ENCODE measurements at places on chromosomes 16 and 17.

DNA sequence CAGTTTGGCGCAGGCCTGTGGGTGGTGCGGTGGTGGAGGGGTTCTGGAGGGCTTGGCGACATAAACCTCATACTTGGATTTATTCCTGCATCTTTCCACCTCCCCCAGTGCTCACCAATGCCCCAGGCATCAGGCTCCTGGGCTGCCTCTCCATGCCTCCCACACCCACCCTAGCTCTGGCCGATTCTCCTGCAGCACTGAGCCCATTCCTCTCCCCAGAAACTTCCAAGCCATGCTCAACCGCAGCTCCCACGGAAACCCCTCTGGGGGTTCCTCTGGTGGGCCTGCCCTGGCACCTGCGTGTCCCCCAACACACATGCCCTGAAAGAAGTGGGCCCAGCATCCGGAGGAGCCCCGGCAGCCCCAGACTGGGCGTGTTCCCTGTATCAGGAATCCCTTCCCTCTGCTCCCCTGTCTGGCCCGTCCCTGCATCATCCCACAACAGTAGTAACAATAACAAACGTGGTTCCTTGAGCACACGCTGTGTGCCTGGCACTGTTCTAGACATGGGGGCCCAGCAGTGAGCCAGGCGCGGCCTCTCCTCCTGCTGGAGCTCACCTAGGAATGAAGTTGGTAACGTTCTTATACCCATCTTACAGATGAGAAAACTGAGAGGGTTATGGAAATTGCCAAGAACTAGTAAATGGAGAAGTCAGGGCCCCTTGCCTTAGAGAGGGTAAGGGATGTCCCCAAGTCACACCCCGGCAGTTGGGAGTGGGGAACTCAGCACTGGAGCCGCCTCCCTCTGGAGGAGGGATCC is 2.3 kb downstream of the PRSS21 start:
- no peak for DNase-seq

DNA sequence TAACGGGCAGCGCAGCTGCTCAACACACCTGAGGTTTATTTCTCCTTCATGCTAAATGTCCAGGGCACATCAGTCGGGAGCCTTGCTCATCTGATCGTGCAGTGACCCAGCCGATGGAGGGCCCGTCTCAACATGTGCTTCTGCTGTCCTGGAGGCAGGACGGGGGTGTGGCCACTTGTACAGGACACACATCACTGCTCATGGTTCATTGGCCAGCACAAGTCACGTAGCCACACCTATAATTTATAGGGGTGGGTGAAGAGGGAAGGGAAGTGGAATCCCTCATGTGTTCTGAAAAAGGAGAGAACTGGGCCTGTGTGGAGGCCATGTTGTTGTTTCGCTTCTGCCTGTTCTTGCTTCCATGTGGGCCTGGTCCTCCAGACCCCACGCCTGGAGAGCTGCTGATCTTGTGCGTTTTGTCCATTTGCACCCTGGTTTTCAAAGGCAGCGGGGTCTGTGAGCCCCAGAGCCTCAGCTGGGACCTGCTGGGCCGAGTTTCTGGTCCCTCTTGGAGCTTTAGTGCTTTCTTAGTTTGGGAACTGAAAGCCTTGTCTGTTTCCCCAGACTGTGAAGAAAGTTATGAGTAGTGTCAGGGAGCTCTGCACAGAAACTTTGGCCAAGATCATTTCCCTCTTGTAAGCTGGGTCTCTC is 60.5 kb downstream of the CMIP start:
- DNase-seq: no peak

DNA sequence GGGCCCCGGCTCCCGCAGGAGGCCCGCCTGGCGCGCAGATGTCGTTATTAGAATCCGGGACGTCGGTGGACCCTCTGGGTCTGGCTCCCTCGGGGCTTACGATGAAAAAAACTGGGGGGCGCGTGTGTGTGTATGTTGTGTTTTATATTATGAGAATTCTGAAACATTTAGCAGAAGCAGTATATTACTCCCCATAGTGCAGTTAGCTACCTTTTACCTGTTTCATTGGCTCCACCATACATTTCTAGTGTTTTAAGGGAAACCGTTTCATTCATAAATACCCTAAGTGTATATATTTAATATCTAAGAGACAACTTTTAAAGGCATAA is 486 bp upstream of the DNAJA2 start:
- no peak for DNase-seq

DNA sequence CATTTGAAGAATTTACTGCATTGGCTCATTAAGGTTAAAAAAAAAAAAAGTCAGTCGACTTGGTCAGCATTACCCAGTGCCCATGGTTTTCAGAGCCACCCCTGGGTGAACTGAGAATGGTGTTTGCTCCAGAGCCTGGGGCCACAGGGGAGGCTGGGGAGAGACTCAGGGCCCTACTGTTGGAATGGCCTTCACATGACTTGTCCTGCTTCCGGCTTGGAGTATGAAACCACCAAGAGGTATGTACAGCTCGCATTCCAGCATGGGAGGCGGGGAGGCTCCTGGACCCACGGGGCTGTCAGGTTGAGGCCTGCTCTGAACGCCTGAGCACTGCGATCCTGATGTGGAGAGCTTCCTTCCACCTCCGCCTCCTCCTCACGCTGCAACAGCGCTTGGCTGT is 36.8 kb downstream of the MSI2 start:
- no peak for DNase-seq

- DNase-seq: no peak
These were observed 6.8 kb downstream of the PPP4C start for GRCh38 chr16:30082545-30083090.

- no peak for DNase-seq
These were observed 622 bp downstream of the TOM1L2 start for GRCh38 chr17:17971431-17972125.

GRCh38 chr16:2516391-2517240 is 2.9 kb downstream of the ATP6V0C start:
- DNase-seq: no peak

DNA sequence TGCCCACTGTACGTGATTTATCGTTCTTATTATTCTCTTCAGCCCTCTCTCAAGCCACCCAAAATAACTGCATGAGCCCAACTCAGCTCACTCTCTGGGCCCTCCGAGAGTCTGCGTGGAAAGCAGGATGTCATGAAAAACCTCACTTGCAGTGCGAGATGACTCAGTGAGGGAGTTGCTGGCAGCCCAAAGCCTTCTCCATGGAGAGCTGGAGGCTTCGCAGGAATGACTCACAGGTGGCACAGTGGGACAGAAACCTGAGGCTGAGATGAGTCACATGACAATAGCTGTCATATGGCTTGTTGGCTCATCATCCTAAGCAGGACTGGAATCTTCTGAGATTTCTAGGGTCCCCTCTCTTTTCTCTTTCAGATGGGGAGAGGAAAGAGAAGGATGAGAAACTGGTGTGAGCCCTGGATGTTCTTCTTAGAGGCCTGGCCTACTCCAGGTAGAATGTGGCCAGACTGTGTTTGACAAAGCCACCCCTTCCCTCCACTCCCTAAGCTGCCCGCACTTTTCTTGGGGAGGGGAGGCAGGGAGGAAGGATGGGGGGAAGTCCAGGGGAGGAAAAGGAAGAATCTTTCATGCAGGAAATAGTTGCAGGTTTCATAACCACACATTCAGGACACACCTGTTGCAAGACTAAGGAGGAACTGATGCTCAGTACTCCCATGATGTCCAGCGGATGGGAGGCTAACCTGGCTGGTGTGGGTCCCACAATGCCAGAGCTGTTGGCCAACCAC is 160.6 kb upstream of the RPL38 start:
- peak; percentile 25 for DNase-seq

- no peak for DNase-seq
These were observed 3.0 kb downstream of the HOXB6 start for GRCh38 chr17:48601539-48602425.

DNA sequence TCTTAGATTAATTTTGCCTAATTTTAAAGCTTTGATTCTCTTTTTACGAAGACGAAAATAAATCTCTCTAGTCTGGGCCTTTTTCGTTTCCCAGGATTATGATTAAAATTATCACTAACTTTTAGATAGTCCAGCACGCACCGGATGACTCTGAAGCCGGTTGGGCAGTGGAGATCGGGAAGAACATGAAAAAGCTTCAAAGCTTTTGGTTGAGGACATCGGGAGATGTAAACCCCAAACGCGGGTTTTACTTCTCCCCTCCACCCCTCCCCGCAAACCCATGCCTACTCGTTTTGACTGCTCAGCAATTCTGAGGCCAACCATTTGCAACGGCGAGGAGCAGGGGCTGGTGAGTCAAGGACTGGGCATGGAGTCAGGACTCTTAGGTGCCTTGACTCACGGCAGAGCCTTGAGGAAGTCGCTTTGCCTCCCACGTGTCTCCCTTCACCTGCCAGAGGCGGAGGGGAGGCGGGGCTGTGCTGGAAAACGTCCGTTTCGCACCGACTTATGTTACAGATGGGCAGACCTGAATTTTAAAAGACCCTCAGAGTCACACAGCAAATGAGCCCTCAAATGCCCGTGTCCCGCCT is 989 bp upstream of the DUSP14 start:
- peak; percentile 44 for DNase-seq

- no peak for DNase-seq
These were observed at the start of gene NPTX1 for GRCh38 chr17:80475910-80476876. TSS of gene NPTX1 (minus strand) at chr17:80476607. CDS start at chr17:80476446, 161 bp downstream.

DNA sequence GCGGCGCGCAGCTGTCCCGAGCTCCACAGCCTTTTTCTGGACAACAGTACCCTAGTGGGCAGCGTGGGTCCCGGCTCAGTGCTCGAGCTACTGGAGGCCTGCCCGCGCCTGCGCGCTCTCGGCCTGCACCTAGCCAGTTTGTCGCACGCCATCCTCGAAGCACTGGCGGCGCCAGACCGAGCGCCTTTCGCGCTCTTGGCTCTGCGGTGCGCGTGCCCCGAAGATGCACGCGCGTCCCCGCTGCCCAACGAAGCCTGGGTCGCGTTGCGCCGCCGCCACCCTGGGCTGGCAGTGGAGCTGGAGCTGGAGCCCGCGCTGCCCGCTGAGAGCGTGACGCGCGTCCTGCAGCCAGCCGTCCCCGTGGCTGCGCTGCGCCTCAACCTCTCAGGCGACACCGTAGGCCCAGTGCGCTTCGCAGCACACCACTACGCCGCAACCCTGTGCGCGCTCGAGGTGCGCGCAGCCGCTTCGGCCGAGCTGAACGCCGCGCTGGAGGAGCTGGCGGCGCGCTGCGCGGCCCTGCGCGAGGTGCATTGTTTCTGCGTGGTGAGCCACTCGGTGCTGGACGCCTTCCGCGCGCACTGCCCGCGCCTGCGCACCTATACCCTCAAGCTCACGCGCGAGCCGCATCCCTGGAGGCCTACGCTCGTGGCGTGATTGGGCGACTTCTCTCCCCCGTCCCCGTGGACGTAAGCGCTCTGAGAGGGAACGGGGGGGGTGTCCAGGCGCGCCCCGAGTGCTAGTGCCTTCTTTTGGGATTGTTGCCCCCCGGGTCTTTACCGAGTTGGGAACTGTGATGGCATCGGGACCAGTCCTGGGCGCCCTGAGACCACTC is 1.2 kb upstream of the HSF4 start:
- DNase-seq: no peak

- no peak for DNase-seq
These were observed 26.0 kb downstream of the TMEM204 start for GRCh38 chr16:1559446-1559975.

Measured in activated T-cell treated with anti-CD3 and anti-CD28 coated beads for 24 hours (primary cell).